ENCODE measurements at places on chromosomes 2 and 18.

- no peak for DNase-seq
These were observed 57.8 kb upstream of the ST8SIA3 start for GRCh38 chr18:57294547-57294946.

DNA sequence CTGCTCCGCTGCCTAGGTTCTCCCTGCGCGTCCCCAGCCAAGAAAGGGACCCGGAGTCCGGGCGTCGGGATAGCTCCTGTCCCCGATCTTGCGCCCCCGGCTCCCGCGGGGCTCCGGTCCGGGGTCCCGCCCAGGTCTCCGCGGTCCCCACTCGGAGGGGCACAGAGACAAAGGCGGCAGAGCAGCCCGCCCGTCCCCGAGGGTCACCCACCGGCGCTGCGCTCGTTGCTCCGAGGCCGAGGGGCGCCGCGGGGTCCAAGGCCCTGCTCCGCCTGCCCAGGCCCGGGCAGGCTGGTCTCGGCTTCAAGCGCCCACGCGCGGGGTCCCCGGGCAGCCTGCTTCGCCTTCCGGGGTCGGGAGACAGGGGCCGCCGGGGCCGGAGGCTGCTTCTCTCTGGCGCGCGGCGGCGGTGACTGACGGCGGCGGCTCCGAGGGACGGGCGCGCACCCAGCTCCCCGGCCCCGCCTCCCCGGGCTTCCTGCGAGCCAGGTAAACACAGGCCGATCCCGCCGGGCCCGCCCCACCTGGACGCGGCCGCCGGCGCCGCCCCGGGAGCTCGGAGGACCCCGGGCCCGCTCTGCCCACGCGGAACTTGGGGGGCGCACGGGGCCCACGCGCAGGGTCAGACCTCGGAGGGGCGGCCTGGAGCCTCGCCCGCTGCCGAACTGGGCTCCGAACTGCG, at the start of gene MBP:
Gene MBP (minus strand): TSS at position 415 of the 682 bp plus-strand sequence. CDS start 27,522 bp downstream, outside the sequence.
- no peak for DNase-seq

GRCh38 chr2:222907790-222908441, 47.1 kb downstream of the ACSL3 start:
- no peak for DNase-seq

- no peak for DNase-seq
These were observed 284.5 kb downstream of the MTX2 start for GRCh38 chr2:176553685-176554100.

DNA sequence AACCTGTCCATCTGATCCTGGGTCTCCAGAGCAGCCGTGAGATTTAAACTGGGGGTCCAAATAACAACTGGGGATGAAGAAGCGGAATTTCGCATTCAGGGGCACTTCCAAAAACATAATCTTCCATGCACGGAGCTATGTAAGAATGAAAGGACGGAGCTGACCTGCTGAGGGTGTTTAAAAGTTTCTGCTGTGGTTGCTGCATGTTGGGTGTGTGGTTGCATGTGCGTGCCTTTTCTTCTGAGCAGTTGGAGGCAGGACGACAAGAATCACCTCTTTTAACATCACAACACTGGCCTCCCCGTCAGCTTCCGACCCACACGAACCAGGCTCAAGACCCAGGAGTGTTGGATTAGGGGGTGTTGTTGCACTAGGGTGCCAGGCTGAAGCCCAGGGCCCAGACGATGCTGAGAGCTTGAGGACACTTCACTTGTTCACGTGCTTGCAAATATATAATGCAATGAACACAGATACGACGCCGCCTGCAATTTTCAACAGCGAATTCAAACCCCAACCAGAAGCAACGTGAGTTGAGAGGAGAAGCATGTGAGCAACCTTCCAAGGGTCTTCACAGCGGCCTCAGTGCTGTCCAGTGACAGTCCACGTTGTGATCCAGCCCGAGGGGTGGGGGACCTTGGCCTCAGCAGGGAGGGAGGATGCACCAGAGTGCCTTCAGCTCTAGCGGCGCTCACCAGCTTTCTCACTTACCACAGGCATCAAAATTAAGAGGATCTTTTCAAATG, 76.0 kb upstream of the SALL3 start:
- DNase-seq, result no peak

DNA sequence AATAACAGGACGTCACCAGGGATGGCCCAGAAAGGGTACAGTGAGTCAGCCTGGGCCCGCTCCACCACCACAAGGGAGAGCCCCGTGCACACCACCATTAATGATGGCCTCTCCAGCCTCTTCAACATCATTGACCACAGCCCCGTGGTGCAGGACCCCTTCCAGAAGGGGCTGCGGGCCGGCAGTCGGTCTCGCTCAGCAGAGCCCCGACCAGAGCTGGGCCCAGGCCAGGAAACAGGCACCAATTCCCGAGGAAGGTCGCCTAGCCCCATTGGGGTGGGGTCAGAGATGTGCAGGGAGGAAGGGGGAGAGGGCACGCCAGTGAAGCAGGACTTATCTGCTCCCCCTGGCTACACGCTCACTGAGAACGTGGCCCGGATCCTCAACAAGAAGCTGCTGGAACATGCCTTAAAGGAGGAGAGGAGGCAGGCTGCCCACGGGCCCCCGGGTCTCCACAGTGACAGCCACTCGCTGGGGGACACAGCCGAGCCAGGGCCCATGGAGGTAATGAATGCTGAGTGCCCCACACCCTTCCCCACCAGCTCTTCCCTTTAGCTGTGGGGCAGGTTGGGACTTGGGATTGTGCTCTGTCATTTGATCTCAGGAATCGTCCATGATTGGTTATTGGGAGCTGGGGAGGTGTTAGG, 120.5 kb downstream of the MTCL1 start:
- no peak for DNase-seq

DNA sequence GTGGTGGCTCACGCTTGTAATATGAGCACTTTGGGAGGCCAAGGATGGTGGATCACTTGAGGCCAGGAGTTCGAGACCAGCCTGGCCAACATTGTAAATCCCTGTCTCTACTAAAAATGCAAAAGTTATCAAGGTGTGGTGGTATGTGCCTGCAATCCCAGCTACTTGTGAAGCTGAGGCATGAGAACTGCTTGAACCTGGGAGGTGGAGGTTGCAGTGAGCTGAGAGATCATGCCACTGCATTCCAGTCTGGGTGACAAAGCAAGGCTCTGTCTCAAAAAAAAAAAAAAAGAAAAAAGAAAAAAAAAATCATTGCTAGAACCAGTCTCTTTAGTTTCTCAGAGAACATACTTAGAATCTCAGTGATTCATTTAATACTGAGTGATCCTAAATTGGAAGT, 217.1 kb downstream of the DYM start:
- DNase-seq, result no peak

GRCh38 chr2:1563943-1564891, 151.0 kb downstream of the TPO start:
- DNase-seq, result no peak

- DNase-seq, result no peak
These were observed 40.1 kb downstream of the AOX1 start for GRCh38 chr2:200625958-200626363.

DNA sequence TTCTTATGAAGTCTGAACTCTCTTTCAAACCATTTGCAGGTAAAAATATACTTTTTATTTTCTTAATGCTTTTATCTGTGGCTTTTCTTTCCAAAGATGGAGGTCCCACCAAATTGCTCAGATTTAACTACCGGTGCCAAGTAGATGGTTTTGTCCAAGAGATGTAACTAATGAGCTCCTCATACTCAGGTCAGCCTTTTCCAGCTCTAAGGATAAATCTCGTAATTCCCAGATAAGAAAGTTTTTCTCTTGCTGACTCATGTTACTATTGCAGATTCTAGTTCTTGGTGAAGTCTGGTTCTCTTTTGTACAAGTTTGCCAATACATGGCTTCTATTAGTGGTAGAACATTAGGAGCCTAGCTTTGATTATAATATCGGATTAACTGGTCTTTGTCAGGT, 550.8 kb upstream of the ZNF804A start:
- DNase-seq, result no peak

DNA sequence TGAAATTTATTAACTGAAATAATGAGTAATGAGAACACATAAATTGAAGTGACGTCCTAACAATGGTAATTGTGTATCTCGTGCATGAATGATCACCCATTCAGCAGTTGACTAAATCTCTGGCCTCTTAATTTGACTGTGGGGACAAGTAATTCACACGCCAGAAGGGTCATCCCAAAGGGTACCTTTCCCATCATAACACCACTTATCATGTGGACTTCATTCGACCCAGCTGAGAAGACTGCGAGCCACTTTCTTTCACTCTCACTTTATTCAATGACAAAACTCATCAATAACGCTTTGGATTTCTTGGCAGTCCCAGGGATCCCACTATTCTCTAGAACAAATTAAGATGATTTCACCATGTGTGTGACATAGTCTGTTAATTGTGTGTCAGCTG, 62.7 kb upstream of the LYPD1 start:
- no peak for DNase-seq

DNA sequence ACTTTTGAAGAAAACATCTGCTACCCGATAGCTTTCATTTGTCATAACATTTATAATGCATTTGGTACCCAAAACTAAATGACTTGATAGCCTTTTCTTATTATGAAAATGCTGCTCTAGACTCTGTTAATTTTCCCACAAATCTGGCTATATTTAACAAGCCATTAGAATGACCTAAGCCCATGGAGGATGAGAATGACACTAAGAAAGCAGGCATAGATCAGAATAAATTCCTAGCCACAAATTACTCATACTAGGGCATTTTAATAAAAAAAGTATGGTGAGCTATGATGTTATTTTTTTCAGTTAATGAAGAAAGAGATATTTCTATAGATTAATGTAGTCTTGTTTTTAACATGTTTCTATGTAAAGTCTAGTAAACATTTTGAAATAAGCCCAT, 1728.3 kb downstream of the SUCLG1 start:
- DNase-seq, result no peak

- DNase-seq, result no peak
These were observed 266.3 kb upstream of the AGAP1 start for GRCh38 chr2:235227590-235227989.

- no peak for DNase-seq
These were observed 347.0 kb downstream of the CYRIA start for GRCh38 chr2:16318474-16319195.

- no peak for DNase-seq
These were observed 24.0 kb upstream of the LOXHD1 start for GRCh38 chr18:46680784-46681695.

DNA sequence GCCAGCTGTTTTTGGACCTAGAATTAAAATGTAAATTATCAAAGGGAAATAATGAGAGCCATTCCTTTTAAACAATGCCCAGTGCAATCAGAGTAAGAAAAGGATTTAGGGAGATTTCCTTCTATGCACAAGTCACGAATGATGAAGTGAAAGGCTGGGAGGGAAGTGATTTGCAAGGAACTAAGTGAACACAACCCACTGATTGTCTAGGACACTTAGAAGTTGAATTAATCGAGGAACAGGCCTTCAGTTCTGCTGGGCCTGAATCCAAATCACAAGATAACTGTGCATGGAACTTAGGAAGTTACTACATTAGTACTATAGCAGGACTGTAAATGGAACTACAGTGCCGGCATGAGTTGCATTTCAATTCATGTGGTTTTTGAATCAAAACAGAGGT, 17.7 kb downstream of the MAP2 start:
- DNase-seq, result no peak

DNA sequence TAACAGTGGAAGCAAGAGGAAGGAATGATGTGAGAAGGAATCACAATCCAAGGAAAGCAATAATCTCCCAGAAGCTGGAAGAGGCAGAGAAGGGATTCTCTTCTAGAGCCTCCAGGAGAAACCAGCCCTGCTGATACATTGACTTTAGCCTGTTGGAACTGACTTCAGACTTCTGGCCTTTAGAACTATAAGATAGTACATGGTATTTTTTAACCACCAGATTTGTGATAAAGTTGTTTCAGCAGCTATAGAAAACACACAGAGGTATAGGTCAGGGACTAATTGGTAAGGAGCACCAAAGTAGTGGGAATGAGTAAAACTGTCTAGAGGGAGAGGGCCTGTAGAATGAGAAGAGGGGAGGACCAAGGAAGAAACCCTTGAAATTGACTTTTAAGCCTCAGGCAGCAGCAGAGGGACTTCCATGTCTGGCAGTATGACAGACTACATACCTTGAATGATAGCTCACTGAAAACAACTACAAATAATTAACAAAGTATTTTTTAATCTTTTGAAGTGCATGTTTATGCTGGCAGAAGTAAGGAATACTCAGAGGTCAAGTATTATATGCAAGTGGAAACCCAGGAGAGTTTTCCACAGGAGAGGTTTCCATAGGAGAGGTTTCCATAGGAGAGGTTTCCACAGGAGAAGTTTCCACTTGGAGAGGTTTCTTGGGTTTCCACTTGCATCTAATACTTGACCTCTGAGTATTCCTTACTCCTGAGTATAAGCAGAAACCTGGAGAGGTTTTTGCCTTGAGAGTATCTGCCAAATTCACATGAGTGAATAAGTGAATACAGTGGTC, 33.8 kb upstream of the TMEM17 start:
- no peak for DNase-seq

DNA sequence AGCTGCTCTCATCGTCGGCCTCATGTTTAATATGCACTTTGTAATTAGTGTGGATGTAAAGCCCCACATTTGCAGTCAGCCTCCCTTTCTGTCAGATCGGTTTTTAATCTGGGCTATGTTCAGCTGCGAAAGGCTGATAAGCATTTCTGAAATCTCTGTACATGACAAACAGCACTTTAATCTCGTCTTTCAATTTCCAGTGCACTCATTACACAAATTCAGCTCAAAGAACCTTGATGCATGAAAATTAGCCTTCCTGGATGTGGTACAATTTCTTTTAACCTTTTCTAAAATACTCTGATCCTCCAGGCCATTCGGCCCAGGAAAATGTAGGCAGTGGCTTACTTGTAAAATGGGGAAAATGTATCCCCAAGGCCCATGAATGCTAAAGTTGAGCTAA, 265.1 kb downstream of the RND3 start:
- DNase-seq, result no peak

DNA sequence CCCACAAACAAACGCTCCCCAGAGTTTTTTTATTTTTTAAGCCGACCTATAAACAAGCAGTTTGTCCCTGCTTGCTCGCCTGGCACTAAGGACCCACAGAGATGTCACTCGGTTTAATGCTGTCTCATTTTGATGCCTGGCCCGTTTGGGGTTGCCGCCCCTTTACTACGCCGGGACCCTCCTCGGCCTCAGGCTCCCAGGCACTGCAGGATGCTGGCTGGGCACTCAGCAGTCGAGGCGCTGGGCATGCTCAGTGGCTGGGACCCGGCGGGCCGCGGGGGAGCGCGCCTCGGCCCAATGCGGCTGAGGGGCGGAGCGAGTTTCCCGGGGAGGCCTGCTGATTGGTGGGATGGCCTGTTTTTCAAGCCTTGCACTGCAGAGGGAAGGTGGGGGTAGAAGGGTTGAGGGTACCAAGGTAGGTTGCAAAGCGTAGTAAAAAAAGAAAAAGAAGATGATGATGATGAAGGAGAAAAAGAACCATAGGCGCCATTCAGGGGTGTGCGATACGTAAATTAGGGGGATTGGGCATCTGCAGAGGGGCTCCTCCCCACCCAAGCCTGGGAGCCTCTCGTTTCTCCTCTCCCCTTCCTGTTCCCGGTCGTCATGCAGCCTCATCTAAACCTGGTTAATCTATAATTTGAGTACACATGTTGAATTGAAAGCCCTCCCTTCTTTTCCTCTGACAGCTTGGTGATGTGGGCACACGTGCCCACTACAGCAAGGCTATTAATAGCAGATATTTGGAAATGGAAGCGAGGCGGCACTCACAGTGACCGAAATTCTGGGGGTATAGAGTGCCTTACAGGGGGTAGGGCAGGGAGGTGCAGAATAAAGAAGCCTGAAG, 1.5 kb upstream of the IRS1 start:
- DNase-seq, result no peak

GRCh38 chr2:235923859-235924674, 244.1 kb downstream of the GBX2 start:
- no peak for DNase-seq
